ENCODE measurements at places on chromosomes 5 and 9.

GRCh38 chr5:102792705-102793104 is 37.6 kb downstream of the PAM start:
- no peak for DNase-seq

- no peak for DNase-seq
Observed at GRCh38 chr5:73339051-73339575, 109.5 kb downstream of the FOXD1 start.

DNA sequence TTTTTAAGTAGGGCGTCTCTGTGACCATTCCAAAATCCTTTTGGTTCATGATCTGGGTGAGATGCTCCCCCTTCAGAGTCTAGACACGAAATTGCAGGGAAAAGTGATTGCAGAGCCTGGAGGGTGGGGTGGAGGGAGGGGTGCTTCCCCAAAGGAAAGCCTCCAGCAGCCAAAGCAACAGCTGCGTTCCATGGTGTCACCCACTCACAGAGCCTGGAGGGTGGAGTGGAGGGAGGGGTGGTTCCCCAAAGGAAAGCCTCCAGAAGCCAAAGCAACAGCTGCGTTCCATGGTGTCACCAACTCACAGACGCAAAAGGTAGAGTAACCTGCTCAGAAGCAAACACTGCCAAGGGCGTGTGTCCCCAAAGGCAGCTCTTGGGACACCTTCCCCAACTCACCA is 22.6 kb downstream of the SLC6A18 start:
- DNase-seq: no peak

DNA sequence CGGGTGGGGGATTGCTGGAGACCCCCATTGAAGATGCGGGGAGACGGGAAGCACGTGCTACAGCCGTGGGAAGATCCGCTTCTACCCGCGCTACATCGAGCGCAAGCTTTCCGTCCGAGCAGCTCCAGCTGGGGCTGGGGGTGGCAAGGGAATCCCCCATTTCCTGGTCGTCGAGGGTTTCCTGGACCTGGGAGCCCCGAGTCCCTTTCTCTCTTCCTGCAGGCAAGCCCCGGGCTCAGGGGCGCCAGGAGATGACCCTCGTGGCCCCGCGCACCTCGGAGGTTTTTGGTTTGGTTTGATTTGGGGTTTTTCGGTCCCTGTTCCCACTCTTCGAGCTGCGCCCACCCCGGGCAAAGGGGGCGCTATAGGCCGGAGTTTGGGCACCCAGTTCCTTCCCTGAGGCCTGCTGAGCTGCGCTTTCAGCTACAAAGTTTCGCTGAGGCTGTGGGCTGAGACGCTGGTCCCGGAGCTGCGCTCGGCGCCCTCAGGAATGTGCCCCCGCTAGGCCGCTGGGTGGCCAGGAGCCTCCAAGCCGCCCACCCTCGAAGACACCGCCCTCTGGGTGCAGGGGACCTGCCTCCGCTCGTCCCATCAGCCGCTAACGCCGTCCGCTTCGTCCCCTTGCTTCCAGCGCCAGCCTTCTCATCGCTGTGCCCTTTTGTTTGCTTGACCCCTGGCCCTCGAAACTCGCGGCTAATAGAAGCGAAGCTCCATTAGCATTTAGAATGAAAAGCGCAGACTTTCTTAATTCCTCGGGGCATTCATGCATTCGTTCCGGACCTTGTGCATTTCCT is 2.9 kb downstream of the NR4A3 start:
- no peak for DNase-seq

GRCh38 chr9:12862611-12863410 is 88.0 kb downstream of the LURAP1L start:
- no peak for DNase-seq

GRCh38 chr5:173583346-173583745 is 33.1 kb downstream of the BOD1 start:
- no peak for DNase-seq

- no peak for DNase-seq
Observed at GRCh38 chr5:53607886-53608285, 47.4 kb downstream of the NDUFS4 start.

DNA sequence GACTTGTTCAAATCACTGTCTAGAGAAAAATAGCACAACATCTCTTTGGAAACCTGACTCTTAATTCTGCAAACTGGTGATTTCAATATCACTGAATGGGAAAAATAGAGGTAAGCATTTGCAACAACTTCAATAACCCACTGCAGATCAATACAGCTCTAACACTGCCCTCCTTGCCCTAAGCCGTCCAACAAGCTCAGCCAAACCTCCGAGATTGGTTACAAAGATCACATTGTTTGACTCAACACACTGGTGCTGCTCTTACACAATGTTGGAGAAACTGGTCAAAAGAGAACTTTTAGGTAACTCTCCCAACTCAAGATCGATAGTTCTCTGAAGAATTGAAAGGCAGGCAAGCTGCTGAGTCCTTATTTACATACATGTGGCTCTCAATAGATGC is 150.4 kb downstream of the SPOCK1 start:
- no peak for DNase-seq

DNA sequence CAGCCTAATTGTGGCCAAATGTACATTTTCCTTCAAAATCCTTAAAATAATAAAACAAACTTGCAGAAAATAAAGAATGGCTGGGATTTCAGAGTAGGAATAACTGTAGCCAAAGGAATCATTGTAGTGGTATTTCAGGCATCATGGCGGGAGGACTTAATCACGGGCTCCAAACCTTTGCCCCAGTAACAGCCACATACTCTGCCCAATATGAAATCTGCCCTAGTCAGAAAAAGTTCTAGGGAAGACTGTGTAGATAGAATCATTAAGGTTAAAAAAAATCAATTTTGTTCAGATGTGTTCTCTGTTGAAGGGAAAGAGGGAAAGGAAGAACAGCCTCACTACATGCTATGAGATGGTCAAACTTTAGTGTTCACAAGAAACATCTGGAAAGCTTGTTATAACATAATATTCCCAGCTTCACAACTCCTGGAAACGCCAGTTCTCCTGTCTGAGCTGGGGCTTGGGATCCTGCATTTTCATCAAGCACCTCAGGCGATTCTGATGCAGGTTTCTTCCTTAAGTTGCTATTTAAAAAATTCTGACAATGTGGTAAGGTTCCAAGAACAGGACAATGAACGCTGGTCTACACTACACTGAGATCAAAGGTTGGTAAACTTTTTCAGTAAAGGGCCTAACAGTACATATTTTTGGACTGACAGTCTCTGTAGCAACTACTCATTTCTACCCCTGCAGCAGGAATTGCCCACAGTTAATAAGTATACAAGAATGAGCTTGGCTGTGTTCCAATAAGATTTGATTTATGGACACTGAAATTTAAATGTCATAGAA is 87.9 kb downstream of the CEMIP2 start:
- DNase-seq: no peak

GRCh38 chr9:20477940-20478620 is 144.2 kb downstream of the MLLT3 start:
- no peak for DNase-seq

DNA sequence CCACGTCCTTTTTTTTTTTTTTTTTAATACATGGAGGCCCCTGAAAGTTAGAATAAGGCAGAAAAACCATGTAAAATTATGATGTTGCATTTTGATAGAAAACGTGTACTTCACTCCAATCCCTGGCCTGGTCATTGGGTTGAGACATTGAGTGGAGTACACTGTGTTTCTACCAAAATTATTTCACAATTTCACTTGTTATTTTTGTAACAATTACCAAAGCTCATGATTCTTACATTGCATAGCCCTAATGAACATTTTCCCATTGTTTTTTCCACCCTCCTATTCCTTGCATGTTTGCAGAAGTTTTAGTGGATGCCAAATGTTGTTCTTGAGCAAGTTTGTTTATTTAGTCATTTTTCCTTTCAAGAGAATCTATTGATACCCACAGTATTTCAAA is 21.9 kb downstream of the MAMDC2 start:
- no peak for DNase-seq

GRCh38 chr5:142023836-142024235 is 11.0 kb upstream of the GNPDA1 start:
- no peak for DNase-seq
